ENCODE measurements at places on chromosomes 3 and 15. TPM values are rescaled to one million over a fixed set of nuclear protein-coding genes. Genes with fewer than 3 reads are reported as not detected.

GRCh38 chr3:23760871-23761373 lies 44.8 kb upstream of the UBE2E1 start:
- peaks cover 3% of the 10 kb centered on the region for H3K4me1 ChIP-seq
- peak; percentile 82 for DNase-seq
- no peaks in the 10 kb centered on the region for H3K27me3 ChIP-seq
- H3K27ac ChIP-seq, result no peak overlapping the region
- no peaks in the 10 kb centered on the region for H3K36me3 ChIP-seq
- no peak overlapping the region for H3K4me3 ChIP-seq

- peaks cover 28% of the 10 kb centered on the region for H3K27me3 ChIP-seq
- H3K4me3 ChIP-seq, result no peak overlapping the region
- peak; percentile 90 for DNase-seq
- H3K27ac ChIP-seq, result no peak overlapping the region
- H3K36me3 ChIP-seq, result no peaks in the 10 kb centered on the region
Measured at GRCh38 chr3:10983219-10983916, 9.2 kb upstream of the SLC6A1 start.

DNA sequence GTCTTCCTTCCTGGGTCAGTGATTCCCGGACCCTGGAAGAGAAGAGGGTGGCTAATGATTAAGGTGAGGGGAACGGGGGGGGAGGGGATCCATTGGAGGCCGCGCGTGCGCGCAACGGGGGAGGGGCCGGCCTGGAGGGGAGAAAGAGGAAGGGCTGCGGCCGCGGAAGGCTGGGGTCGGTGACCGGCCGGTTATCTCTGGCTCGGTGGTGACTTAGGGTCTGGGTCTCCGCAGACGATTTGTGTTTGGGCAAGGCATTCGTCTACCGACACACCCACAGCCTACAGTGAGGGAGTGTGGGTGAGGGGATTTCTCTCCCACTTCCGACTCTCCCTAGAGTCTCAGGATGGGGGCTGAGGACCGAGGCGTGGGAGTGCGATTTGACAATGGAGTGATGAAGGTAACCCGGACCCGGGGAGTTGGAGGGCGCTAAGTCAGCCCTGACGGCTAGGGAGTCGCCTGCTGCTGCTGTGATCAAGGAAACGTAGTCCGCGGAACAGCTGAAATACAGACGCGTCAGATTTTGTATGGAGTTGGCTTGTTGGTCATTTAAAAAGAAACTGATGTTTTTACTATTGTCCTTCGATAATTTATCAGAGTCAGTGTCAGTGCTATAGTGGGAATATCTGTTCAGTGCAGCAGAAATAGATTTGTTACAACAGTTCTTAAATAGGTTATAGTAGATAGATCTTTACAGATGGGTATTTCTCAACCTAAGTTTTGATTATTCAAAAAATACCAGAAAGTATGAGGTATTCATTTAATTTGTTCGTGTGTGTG lies 733 bp downstream of the RNF111 start:
- peak overlapping the region; percentile 94 for H3K4me3 ChIP-seq
- peak overlapping the region; percentile 86 for H3K27ac ChIP-seq
- DNase-seq, result peak; percentile 90
- peaks cover 5% of the 10 kb centered on the region for H3K4me1 ChIP-seq
- H3K36me3 ChIP-seq, result peaks cover 23% of the 10 kb centered on the region

- H3K27me3 ChIP-seq, result no peaks in the 10 kb centered on the region
- peaks cover 26% of the 10 kb centered on the region for H3K36me3 ChIP-seq
- peak; percentile 78 for DNase-seq
- H3K27ac ChIP-seq, result no peak overlapping the region
Measured at GRCh38 chr3:47283591-47284364, 1.0 kb downstream of the KLHL18 start.

GRCh38 chr3:182904164-182904563 lies 76.2 kb downstream of the DCUN1D1 start:
- H3K36me3 ChIP-seq, result peaks cover 19% of the 10 kb centered on the region
- no peak overlapping the region for H3K4me3 ChIP-seq
- H3K27ac ChIP-seq, result no peak overlapping the region
- no peaks in the 10 kb centered on the region for H3K4me1 ChIP-seq
- H3K27me3 ChIP-seq, result no peaks in the 10 kb centered on the region

DNA sequence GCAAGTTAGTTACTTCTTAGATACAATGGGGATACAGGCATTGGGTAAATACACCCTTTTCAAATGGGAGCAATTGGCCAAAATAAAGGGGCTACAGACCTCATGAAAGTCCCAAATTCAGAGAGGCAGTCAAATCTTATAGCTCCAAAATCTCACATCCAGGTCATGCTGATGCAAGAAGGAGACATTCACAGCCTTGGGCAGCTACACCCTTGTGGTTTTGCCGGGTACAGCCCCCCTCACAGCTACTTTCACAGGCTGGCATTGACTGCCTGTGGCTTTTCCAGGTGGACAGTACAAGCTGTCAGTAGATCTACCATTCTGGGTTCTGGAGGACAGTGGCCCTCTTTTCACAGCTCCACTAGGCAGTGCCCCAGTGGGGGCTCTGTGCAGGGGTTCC lies 17.5 kb upstream of the PLSCR1 start:
- DNase-seq, result no peak
- no peaks in the 10 kb centered on the region for H3K27me3 ChIP-seq
- no peaks in the 10 kb centered on the region for H3K4me1 ChIP-seq
- no peak overlapping the region for H3K27ac ChIP-seq

DNA sequence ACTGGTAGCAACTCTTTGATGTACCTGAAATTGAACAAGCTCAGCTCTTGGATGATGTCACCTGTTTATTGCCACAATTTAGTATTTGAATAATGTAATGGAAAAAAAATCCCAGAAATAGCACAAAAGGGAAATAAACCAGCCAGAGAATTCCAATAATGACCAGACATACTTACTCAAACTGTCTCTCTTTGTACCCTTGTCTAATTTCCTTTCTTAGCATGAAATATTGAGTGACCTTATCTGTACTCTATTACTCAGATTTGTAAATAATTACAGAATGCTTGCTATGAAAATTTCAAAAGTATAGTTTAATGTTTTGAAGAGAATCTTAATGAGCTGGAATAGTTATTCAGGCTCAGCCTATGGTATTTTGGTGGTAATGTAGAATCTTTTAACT lies 555.4 kb upstream of the SGO1 start:
- H3K4me3 ChIP-seq, result no peak overlapping the region
- H3K27ac ChIP-seq, result no peak overlapping the region
- H3K4me1 ChIP-seq, result peaks cover 9% of the 10 kb centered on the region
- DNase-seq, result no peak
- H3K36me3 ChIP-seq, result no peaks in the 10 kb centered on the region

DNA sequence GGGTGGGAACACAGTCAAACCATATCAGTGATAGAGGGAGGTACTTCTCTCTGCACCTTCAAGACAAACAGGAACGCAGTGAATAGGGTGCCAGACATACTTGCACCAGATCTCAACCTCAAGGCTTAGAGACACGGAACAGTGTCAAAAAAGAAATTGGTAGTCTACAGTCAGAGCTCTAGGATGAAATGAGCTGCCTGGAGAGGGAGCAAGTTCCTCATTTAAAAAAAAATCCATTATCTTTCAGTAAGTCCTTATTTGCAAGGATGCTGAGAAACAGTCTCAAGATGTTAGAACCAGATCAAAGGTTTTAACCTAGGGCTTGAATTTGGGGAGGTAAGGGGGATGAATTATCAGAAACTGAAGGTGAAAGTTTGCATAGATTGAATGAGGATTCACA lies 20.2 kb upstream of the LMCD1 start:
- H3K4me3 ChIP-seq, result peak overlapping the region; percentile 77
- no peaks in the 10 kb centered on the region for H3K27me3 ChIP-seq
- H3K36me3 ChIP-seq, result peaks cover 17% of the 10 kb centered on the region
- no peak for DNase-seq

- peaks cover 11% of the 10 kb centered on the region for H3K4me1 ChIP-seq
Measured at GRCh38 chr3:193821151-193821668, 228.2 kb downstream of the OPA1 start.

DNA sequence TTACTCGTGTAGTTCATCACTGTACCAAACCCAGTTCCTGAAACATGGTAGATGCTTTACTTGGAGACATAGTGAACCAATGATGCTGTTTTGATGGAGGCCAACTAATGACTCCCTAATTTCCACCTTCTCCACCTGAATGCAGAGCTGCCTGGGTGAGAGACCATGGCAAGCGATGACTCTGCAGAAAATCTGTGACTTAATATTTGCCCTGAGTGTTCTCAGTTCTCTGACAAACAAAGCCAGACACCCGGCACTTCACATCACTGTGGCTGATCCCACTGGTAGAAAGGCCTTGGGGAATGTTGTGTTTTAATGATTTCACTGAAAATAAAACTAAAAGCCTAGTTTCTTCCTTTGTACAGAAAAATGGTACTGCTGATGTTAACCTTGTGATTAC lies 39.5 kb upstream of the UBE3A start:
- H3K27me3 ChIP-seq, result peaks cover 30% of the 10 kb centered on the region
- peaks cover 4% of the 10 kb centered on the region for H3K4me1 ChIP-seq
- DNase-seq, result no peak
- H3K27ac ChIP-seq, result no peak overlapping the region

DNA sequence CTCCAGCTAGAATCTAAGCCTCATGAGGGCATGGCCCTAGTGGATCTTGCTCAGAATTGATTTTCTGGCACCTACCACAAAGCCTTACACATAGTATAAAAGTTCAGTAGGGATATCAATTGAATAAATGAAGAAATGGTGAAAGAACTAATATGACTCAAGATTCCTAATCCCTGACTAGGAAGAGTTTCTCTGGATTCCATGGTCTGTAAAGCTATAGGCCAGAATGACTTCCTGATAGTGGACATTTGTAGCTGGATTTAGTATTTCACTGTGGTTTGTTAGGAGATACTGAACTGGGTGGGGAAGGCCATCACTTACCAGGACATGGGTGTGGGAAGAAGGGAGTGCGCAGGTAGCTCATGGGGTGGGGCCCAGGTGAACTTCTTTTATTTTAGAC lies 168.9 kb downstream of the RAP2B start:
- no peaks in the 10 kb centered on the region for H3K36me3 ChIP-seq
- no peaks in the 10 kb centered on the region for H3K4me1 ChIP-seq
- DNase-seq, result no peak

- H3K4me1 ChIP-seq, result peaks cover 4% of the 10 kb centered on the region
- H3K36me3 ChIP-seq, result peaks cover 21% of the 10 kb centered on the region
- H3K4me3 ChIP-seq, result no peak overlapping the region
- H3K27me3 ChIP-seq, result no peaks in the 10 kb centered on the region
- no peak overlapping the region for H3K27ac ChIP-seq
Measured at GRCh38 chr15:51450001-51450400, 108.5 kb downstream of the GLDN start.

- H3K27me3 ChIP-seq, result no peaks in the 10 kb centered on the region
- H3K4me3 ChIP-seq, result no peak overlapping the region
- no peak overlapping the region for H3K27ac ChIP-seq
- DNase-seq, result no peak
- peaks cover 95% of the 10 kb centered on the region for H3K36me3 ChIP-seq
Measured at GRCh38 chr15:59059076-59059597, 45.8 kb upstream of the CCNB2 start.

DNA sequence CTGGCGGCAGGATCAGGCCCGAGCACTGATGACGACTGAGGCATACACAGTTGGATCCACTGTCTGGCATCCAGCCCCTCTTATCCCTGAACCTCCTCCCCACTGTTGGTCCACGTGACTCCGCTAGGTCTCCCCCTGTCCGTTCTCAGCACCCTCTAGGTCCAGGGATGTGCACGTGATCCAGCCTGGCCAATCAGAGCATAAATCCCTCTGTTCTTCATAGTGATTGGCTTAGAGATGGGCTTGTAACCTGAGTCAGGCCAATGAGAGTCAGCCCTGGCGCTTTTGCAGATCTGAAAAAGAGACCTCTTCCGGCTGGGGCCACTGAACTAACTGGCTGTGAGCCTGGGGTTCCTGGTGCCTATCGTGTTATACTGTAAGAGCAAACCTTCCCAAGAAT lies 20.5 kb upstream of the IQSEC1 start:
- no peak overlapping the region for H3K27ac ChIP-seq
- no peaks in the 10 kb centered on the region for H3K27me3 ChIP-seq
- H3K4me1 ChIP-seq, result no peaks in the 10 kb centered on the region
- peak; percentile 75 for DNase-seq
- no peaks in the 10 kb centered on the region for H3K36me3 ChIP-seq

DNA sequence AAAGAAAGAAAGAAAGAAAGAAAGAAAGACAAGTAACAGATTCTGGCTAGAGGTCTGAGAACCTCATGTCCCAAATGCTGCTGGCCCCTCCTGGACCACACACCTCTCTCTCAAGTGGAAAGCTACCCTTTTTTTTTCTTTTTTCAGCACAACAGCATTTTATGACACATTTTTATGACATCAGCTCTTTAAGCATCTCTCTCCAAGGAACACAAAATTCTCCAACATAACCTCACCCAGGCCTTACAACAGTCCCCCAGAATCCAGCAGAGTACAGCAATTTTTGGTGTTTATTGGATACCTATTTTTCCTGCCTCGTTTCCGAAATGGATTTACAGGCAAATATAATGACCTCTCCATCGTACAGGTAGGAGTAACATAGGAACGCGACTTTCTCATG lies 11.2 kb upstream of the NTRK3 start:
- H3K27me3 ChIP-seq, result peaks cover 83% of the 10 kb centered on the region
- H3K36me3 ChIP-seq, result no peaks in the 10 kb centered on the region
- DNase-seq, result no peak
- no peaks in the 10 kb centered on the region for H3K4me1 ChIP-seq
- H3K27ac ChIP-seq, result no peak overlapping the region

DNA sequence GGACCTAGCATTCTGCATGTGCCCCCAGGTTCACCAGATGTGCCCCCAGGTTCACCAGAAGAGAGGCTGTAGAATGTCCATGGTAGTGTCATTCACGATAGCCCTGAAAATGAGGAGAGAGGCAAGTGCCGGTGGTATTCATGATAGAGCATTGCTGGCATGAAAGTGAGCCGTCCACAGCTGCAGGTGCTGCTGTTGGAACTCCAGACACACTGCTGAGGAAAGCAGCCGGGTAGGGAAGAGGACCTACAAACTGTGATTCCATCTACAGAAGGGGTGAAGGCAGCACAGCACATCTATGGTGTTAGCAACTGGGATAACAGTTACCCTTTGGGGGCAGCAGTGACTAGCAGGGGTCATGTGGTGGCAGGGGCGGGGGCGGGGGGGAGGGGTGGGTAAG lies 125.0 kb upstream of the PLXNA1 start:
- H3K27me3 ChIP-seq, result no peaks in the 10 kb centered on the region
- peaks cover 10% of the 10 kb centered on the region for H3K4me1 ChIP-seq
- no peak overlapping the region for H3K4me3 ChIP-seq
- H3K27ac ChIP-seq, result no peak overlapping the region
- H3K36me3 ChIP-seq, result no peaks in the 10 kb centered on the region

DNA sequence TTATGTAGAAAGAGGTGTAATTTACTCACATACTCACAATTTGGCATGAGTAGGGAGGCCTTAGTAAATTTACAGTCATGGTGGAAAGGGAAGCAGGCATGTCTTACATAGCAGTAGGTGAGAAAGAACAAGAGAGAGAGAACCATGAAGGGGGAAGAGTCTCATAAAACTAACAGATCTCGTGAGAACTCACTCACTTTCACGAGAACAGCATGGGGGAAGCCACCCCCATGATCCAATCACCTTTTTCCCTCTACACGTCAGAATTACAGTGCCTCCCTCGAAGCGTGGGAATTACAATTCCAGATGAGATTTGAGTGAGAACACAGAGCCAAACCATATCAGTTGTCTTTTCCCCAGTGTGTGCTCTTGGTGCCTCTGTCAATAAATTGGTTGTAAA lies 855.3 kb downstream of the TBL1XR1 start:
- no peaks in the 10 kb centered on the region for H3K4me1 ChIP-seq
- no peak for DNase-seq
- H3K27ac ChIP-seq, result no peak overlapping the region
- H3K36me3 ChIP-seq, result no peaks in the 10 kb centered on the region

Gene NFKBIZ
- total RNA-seq, result 3.4 TPM

Gene CHST13
- 1.6 TPM for total RNA-seq

Gene TCAIM
- 23.2 TPM for total RNA-seq

Gene GOLGA8R
- 1.7 TPM for total RNA-seq

Gene ATP13A4
- 1.3 TPM for total RNA-seq

Gene ATP13A3
- 85.9 TPM for total RNA-seq

Gene SLC22A13
- total RNA-seq, result 0.13 TPM
